Melanocyte of skin (primary cell): ENCODE measurements at places on chromosomes 6 and 20. TPM values are rescaled to one million over a fixed set of nuclear protein-coding genes. Genes with fewer than 3 reads are reported as not detected.

BPIFB2 gene
- not detected in 2 replicates for total RNA-seq

CCN2 gene
- 2.0 and 3.0 TPM in 2 replicates for total RNA-seq

PGC gene
- total RNA-seq = not detected in 2 replicates

ARMC2 gene
- 1.7 and 3.4 TPM in 2 replicates for total RNA-seq

IMPG1 gene
- total RNA-seq = not detected in 2 replicates
